ENCODE measurements at places on chromosomes 11 and 22. TPM values are rescaled to one million over a fixed set of nuclear protein-coding genes. Genes with fewer than 3 reads are reported as not detected.

OR4D5 gene
- not detected for total RNA-seq

LMF2 gene
- total RNA-seq: 130 TPM

OR8G5 gene
- not detected for total RNA-seq

SAA4 gene
- not detected for total RNA-seq

MPZL2 gene
- total RNA-seq: 6.0 TPM

DNA sequence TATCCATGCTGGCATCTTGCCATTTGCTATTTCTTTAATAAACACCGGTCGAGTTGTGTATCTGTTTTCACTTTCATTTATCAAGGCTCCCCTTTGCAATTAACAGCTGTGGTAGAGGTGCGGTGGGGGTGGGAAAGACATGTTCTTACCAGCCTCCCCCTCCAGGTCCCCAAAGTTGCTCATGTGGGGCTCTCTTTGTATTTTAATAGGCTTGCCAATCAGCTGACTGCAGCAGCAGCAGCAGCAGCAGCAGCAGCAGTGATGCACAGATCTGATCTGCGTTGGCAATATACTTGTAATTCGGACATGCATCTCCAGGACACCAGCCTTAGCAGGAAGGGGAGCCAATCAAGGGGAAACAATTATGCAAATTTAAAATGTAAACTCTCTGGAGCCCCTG is 40.3 kb upstream of the E2F8 start:
- H3K36me3 ChIP-seq: no peaks in the 10 kb centered on the region
- H3K4me1 ChIP-seq: peaks cover 8% of the 10 kb centered on the region
- H3K27me3 ChIP-seq: no peaks in the 10 kb centered on the region
- DNase-seq: no peak
- no peak overlapping the region for H3K27ac ChIP-seq

DNA sequence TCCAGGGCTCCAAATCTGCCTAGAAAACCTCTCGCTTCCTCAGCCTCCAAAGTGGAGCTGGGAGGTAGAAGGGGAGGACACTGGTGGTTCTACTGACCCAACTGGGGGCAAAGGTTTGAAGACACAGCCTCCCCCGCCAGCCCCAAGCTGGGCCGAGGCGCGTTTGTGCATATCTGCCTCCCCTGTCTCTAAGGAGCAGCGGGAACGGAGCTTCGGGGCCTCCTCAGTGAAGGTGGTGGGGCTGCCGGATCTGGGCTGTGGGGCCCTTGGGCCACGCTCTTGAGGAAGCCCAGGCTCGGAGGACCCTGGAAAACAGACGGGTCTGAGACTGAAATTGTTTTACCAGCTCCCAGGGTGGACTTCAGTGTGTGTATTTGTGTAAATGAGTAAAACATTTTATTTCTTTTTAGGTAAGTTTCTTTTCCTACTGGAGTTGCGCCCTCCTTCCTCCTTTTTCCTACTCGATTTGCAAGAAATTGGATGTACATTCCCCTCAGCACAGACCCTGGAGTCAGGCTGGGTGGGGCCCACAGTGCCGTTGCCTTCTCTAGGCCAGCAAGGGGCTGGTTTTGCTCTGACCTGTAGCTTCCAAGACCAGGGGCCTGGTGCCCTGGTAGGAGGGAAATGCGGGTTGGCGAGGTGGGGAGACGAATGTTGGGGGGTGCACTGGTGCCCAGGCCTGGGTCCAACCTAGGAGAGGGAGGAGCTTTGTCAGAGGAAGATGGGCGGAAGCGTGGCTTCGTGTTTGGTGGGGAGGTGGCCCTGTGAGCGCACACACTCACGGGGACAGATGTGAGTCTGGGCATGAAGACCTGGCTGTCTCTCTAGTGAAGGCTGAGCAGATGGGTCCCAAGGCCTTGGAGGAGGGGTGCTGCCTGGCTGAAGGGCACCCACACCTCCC is 50.6 kb downstream of the ST14 start:
- H3K4me1 ChIP-seq: no peaks in the 10 kb centered on the region
- no peak overlapping the region for H3K27ac ChIP-seq
- no peak for DNase-seq
- H3K4me3 ChIP-seq: no peak overlapping the region
- H3K27me3 ChIP-seq: no peaks in the 10 kb centered on the region

- no peaks in the 10 kb centered on the region for H3K4me1 ChIP-seq
- H3K27me3 ChIP-seq: peaks cover 4% of the 10 kb centered on the region
- H3K36me3 ChIP-seq: no peaks in the 10 kb centered on the region
- H3K27ac ChIP-seq: no peak overlapping the region
These were observed 9.4 kb upstream of the SAMM50 start for GRCh38 chr22:43945632-43946383.

- H3K27me3 ChIP-seq: peaks cover 10% of the 10 kb centered on the region
- no peaks in the 10 kb centered on the region for H3K36me3 ChIP-seq
- no peak for DNase-seq
- peaks cover 10% of the 10 kb centered on the region for H3K4me1 ChIP-seq
- H3K4me3 ChIP-seq: no peak overlapping the region
- H3K27ac ChIP-seq: no peak overlapping the region
These were observed 94.5 kb downstream of the RPS6KA4 start for GRCh38 chr11:64453466-64453865.

- no peak overlapping the region for H3K4me3 ChIP-seq
- H3K36me3 ChIP-seq: no peaks in the 10 kb centered on the region
These were observed 140.1 kb downstream of the ST3GAL4 start for GRCh38 chr11:126495281-126496220.

DNA sequence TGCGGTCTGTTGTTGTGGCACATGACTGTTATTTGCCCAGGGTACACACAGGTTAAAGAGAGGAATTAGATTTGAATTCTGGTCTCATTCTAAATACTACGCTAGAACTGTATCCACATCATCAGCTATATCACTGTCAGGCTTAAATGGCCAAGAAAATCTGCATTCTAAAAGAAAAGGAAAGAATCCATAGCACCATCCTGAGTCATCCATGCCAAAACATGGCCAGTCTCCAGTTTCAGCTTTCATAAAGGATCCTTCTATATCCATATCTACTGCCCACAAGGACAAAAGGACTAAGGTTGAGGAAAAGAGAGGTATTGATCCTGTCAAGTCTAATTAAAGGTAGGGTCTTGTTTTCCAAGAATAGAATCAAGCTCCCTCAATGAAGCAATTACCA is 73.6 kb upstream of the GDPD4 start:
- DNase-seq: no peak
- H3K4me3 ChIP-seq: no peak overlapping the region
- no peaks in the 10 kb centered on the region for H3K4me1 ChIP-seq
- H3K27ac ChIP-seq: no peak overlapping the region
- no peaks in the 10 kb centered on the region for H3K27me3 ChIP-seq

DNA sequence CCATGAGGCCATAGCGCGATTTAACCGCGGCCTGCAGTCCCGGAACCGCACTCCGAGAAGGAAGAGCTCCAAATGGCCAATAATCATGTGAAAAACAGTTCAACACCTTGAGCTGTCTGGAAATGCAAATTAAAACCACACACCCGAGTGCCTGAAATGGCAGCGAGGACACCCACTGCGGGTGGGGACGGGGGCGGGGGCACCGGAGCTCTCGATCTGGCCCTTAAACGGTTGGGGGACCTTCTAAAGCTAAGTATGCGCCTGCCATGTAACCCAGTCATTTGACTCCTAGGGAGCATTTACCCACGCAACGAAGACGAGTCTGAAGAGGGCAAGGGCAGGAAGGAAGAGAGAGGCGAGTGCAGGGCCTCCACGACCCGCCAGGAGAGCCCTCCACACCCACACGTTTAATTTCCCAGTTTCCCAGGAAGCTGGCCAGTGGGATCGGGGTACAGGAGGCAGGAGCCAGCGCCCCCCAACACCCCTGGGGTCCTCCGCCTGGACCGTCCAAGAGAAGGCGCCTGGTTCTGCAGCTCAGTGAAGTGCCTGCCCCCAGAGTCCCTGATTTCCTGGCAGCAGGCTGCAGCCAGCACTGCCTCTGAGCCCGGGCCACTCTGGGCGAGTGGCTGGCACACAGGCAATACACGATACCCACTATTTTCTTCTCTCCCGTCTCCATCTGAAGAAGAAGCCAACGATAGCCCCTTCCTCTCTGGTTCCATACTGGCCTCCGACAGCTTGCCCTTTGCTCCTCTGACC is 1.7 kb downstream of the TTLL8 start:
- no peak overlapping the region for H3K27ac ChIP-seq
- no peak overlapping the region for H3K4me3 ChIP-seq
- peaks cover 14% of the 10 kb centered on the region for H3K27me3 ChIP-seq
- H3K36me3 ChIP-seq: no peaks in the 10 kb centered on the region

DNA sequence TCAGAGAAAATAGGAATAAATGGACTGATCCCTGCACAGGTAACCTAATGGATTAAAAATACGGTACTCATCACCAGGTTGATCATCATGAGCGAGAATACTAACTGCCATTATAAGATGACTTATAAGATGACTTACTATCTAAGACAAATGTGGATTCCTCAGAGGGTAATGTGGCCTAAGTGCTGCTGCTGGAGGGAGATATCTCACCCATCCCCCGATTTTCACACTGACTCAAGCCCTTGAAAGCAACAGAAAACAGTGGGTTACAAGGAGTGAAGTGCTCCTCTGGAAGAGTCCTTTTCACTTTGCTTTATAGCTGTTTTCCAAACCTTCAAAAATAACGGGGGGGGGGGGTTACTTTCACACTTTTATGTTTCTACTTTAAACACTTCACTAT is 920 bp downstream of the TMEM218 start:
- H3K4me3 ChIP-seq: peak overlapping the region; percentile 98
- peak overlapping the region; percentile 99 for H3K27ac ChIP-seq
- H3K27me3 ChIP-seq: peaks cover under 1% of the 10 kb centered on the region
- no peak for DNase-seq
- peaks cover 16% of the 10 kb centered on the region for H3K36me3 ChIP-seq

DNA sequence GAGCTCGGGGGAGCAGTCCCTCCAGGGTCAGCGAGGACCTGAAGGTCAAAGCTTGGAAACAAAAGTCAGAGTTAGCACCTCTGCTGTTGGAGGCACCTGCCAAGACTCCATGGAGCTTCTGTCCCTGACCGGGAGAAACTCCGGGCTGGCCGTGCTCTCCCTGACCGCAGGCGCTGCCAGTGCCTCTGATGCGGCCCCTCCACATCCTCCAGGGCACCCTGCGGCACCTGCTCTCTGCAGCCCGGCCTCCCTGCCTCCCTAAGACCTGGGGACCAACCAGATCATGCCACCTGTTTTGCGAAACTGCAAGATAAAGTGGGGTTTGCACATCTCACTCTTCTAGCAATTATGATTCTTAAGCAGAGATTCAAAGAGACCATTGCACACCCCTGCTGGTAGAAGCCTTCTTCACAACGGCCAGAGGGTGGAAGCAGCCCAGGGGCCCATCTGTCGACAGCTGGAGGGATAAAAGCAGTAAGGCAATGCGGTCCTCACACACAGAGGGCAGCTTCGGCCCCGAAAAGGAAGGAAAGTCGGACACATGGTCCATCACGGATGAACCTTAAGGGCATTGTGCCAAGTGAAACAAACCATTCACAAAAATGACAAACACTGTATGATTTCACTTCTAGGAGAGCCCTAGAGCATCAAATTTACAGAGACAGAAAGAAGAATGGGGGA is 477.1 kb downstream of the BRD1 start:
- no peak for DNase-seq
- H3K4me3 ChIP-seq: no peak overlapping the region
- H3K27ac ChIP-seq: no peak overlapping the region
- no peaks in the 10 kb centered on the region for H3K27me3 ChIP-seq
- no peaks in the 10 kb centered on the region for H3K4me1 ChIP-seq

DNA sequence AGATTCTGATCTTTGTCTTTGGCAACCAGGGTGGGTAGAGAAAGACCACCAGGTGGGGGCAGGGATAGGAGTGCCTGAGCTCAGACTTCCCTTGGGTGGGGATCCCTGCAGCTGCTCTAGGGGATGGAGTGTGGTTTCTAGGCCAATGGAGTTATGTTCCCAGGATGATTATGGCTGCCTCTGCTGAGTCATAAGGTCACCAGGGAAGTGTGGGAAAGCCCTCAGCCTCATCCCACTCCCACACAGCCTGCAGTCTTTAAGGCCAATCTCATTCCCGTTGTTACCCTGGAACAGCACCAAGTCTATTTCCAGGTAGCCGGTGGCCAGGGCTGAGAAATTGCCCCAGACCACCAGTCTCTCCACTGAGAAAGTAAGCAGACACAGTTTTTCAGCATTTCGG is 2269.3 kb upstream of the RAG2 start:
- H3K27ac ChIP-seq: no peak overlapping the region
- no peak for DNase-seq
- no peak overlapping the region for H3K4me3 ChIP-seq

DNA sequence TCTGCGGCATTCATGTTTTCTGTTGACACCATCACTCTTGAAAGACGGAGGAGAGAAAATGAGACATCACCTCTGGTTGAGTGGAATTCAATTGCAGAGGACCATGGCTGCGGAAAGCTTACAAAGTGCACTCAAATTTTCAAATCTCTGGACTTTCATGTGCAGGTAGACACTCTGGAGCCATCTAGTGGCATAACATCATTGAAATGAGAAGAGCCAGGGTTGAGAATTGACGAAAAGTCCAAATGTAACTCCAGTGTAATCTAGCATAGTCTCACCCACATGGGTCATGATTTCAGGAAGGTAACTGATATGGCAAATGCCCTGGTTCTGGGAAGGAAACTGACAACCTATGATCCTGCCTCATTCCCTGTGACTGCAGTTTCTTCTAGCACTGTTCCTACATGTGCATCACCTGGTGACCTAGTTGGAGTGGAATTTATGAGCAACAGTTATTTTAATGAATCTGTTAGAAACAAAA is 687.8 kb downstream of the KCNA4 start:
- H3K4me3 ChIP-seq: no peak overlapping the region
- H3K4me1 ChIP-seq: no peaks in the 10 kb centered on the region
- no peaks in the 10 kb centered on the region for H3K27me3 ChIP-seq
- no peak for DNase-seq
- H3K36me3 ChIP-seq: no peaks in the 10 kb centered on the region
- H3K27ac ChIP-seq: no peak overlapping the region

DNA sequence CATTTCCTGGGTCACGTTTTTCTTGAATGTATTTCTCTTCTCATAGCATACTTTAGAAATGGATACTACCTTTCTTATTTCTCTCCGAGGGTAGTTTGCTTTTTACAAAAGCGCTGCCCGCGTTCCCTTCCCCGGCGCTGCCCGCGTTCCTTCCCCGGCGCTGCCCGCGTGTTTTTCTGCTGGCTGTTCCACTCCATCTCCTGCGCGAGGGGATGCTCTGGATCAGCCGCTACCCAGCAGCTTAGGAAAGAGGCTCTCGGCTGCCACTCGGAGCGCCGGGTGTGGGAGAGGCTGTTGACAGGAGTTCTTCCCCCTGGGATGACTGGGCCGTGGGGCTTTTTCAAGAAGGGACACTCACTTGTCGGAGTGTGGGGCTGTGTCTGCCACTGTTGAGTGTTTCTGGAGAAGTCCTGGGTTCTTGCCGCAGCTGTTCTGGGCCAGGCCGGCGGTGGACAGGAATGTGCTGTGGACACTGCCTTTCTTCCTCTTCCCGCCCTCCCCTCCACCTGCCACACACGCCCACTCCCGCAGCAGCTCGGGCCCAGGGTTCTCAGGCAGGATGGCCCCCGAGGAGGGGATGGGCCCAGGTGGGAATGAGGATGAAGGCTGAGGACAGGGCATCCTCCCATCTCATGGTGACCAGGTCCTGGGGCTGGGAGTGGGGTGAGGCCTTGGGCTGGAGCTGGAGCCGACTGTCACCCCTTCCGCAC is 30.6 kb downstream of the GLB1L2 start:
- no peak overlapping the region for H3K27ac ChIP-seq
- DNase-seq: no peak
- no peaks in the 10 kb centered on the region for H3K36me3 ChIP-seq
- no peak overlapping the region for H3K4me3 ChIP-seq
- H3K4me1 ChIP-seq: peaks cover 22% of the 10 kb centered on the region
